ENCODE measurements at places on chromosomes 1 and 21.

GRCh38 chr1:30405631-30406212 lies 317.7 kb downstream of the MATN1 start:
- H3K27me3 ChIP-seq, result no peaks in the 10 kb centered on the region
- no peak for DNase-seq
- no peak overlapping the region for H3K4me3 ChIP-seq

GRCh38 chr1:19414515-19415121 lies 70.7 kb downstream of the CAPZB start:
- H3K27ac ChIP-seq, result no peak overlapping the region
- H3K27me3 ChIP-seq, result no peaks in the 10 kb centered on the region
- H3K4me3 ChIP-seq, result no peak overlapping the region
- no peaks in the 10 kb centered on the region for H3K4me1 ChIP-seq
- no peak for DNase-seq

DNA sequence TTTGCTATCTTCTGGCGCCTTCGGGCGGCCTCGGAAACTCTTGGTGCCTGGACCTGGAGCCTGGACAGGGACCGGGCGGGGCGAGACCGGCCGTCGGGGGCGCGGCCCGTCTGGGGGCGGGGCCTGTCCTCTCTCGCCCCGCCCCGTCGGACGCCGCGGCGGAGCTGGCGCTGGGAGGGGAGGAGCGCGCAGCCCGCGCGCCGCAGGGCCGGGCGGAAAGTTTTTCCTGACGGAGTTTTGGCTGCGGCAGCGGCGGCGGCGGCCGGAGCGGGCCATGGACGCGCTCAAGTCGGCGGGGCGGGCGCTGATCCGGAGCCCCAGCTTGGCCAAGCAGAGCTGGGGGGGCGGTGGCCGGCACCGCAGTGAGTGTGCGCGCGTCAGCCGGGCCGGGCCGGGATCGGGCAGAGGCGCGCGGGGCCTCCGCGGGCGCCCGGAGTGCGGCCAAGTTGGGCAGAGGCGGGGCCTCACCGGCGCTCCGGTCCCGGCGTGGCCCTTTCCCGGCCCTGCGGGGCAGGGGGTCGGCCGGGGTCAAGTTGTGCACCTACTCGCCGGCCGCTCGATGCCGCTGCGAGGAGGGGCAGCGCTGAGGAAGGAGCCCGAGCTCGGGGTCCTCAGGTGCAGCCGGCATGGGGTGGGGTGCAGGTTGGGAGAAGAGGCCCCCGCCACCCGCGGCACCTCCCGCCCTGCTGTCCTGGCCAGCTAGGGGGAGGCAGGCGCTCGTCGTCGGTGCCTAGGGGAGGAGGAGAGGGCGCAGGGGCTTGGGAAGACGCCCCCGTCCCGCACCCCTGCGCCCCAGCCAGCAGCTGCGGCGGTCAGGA lies at the start of gene LDLRAP1:
TSS of gene LDLRAP1 (plus strand) at position 182 of the 818 bp plus-strand sequence. CDS start at position 275, 93 bp downstream.
- H3K27me3 ChIP-seq, result no peaks in the 10 kb centered on the region
- H3K36me3 ChIP-seq, result no peaks in the 10 kb centered on the region
- peaks cover 25% of the 10 kb centered on the region for H3K4me1 ChIP-seq
- H3K4me3 ChIP-seq, result peak within 1 kb of the TSS; percentile 59
- peak; percentile 65 for DNase-seq

- H3K4me3 ChIP-seq, result peak overlapping the region; percentile 81
- H3K4me1 ChIP-seq, result peaks cover 70% of the 10 kb centered on the region
- no peaks in the 10 kb centered on the region for H3K27me3 ChIP-seq
- peaks cover 11% of the 10 kb centered on the region for H3K36me3 ChIP-seq
Measured at GRCh38 chr1:27634177-27634984, 604 bp downstream of the FGR start.
